M059J (cell line): ENCODE measurements at places on chromosomes 7 and 10. TPM values are rescaled to one million over a fixed set of nuclear protein-coding genes. Genes with fewer than 3 reads are reported as not detected.

The MBLAC1 gene
- 4.6 and 4.8 TPM in 2 replicates for total RNA-seq

The PALD1 gene
- 0.20 TPM in 1 of 2 replicates, not detected in the other for total RNA-seq

The SDHAF3 gene
- total RNA-seq = 13.1 and 24.5 TPM in 2 replicates

The FBXL13 gene
- 0.59 and 1.5 TPM in 2 replicates for total RNA-seq

The NODAL gene
- total RNA-seq = not detected in 2 replicates

- no peak for DNase-seq
Measured at GRCh38 chr10:83425306-83425705, 714.0 kb upstream of the GHITM start.

The UCMA gene
- total RNA-seq = not detected in 2 replicates

DNA sequence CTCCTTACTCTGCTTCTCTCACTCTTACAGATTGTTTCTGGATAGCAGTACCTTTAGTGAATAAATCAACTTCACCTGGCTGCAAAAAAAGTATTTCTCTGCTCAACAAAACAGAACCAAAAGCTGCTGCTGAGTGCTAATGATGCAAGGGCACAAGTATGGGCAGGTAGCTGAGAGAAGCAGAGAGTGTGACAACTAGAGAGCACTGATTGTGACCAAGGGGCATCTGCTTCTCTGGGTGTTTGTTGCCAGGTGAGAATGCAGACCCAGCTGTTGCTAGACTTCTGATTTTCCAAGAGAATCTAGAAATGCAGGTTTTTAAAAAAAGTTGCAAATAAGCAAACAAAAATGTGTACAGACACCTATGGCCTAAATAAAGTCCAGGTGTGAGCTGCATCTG is 25.3 kb upstream of the PPIF start:
- no peak for DNase-seq

The TEX47 gene
- not detected in 2 replicates for total RNA-seq

The SPDYE1 gene
- not detected in 2 replicates for total RNA-seq

- DNase-seq = no peak
Measured at GRCh38 chr10:123472606-123473005, 193.5 kb upstream of the GPR26 start.

- DNase-seq = no peak
Measured at GRCh38 chr7:16630654-16631053, 14.9 kb downstream of the ANKMY2 start.

The SPDYE6 gene
- total RNA-seq = not detected in 2 replicates

GRCh38 chr7:157278167-157278790 is 58.5 kb upstream of the DNAJB6 start:
- no peak for DNase-seq

DNA sequence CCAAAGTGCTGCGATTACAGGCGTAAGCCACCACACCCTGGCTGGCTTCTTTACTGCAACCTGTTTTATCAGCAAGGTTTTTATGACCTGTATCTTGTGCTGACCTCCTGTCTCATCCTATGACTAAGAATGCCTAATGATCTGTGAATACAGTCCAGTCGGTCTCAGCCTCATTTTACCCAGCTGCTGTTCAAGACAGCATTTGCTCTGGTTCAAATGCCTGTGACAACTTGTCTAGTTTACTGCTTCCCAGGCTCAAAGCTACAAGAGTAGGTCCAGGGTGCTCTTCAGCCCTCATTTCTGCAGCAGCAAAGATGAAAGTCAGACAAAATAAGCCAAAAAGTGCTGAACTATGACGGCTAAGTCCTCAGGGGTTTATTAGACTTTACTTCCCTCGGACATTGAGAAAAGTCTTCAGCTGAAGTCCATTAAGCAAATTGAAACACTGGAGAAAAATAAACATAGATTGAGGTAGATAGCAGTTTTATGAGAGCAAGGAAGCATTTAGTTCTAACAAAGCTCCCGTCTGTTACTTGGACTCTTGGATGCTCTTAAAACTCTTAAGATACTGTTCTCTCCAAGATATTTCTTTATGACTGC is 12.5 kb upstream of the LYZL1 start:
- peak; percentile 62 for DNase-seq

The ETV1 gene
- 9.0 and 11.9 TPM in 2 replicates for total RNA-seq

DNA sequence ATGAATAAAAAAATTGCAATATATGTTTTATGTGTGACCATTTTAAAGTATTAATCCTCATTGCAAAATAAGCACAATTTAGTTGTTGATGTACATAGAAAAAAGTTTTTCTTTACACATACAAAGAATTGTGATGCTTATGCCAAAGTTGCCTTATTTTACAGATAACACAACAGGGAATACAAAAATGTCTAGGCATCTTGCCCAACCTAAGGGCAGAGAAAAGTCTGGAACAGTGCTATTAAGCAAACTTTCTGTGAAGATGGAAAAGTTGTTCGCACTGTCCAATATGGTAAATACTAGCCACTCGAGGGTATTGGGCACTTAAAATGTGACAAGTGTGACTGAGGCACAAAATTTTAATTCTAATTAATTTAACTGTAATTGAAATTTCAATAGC is 190.2 kb upstream of the HGF start:
- DNase-seq = no peak

The TUBGCP2 gene
- 38.6 and 51.9 TPM in 2 replicates for total RNA-seq

The PRKCQ gene
- total RNA-seq = 0.10 TPM in 1 of 2 replicates, not detected in the other

GRCh38 chr10:75547391-75548298 is 116.2 kb downstream of the LRMDA start:
- DNase-seq = peak; percentile 96

DNA sequence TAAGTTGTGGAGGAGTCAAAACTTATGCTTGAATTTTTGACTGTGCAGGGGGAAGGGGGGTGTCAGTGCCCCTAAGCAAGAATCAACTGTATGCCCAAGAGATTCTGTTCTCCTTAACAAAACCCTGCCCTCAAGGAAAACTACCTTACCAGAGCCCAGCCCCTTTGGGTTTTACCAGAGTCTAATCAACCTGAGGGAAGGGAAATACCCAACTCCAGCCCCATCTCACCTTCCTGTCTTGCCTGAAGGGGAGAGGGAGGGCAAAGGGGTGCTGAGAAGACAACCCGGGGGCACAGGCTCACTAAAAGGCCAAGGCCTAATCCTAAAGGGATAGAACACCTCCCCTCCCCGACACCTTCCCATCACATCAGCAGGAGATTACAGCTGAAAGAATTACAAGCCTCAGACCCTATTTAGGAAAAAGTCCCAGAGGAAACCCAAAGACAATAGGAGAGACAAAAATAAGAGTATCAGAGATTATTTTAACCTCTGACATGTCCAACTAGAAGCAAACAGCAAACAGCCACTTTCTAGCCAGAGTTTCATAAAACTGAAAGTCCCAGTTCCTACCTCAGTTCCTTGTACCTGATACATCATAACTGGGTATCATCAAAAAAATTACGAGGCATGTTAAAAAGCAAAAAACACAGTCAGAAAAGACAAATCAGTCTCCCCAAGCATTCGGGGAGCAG is 26.8 kb upstream of the C7orf33 start:
- no peak for DNase-seq

The EVX1 gene
- not detected in 2 replicates for total RNA-seq

DNA sequence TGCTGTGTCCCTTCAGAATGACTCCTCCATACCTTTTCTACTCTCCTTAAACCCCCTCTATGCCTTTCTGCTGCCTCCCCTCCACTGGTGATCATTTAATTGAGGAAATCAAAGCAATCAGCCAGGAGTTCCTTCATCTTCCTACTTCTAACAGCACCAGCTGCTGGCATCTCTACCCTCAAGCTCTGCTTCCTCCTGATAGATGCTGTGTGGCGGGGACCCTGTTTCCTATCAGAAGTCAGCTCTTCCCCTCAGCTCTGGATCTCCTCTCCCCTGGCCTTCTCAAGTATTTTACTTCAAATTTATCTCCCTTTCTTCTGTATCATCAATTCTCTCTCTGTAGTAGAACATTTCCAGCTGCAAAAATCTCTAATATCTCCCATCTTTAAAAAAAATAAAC is 183.7 kb downstream of the ELMO1 start:
- no peak for DNase-seq

The GSTK1 gene
- 127 and 133 TPM in 2 replicates for total RNA-seq

DNA sequence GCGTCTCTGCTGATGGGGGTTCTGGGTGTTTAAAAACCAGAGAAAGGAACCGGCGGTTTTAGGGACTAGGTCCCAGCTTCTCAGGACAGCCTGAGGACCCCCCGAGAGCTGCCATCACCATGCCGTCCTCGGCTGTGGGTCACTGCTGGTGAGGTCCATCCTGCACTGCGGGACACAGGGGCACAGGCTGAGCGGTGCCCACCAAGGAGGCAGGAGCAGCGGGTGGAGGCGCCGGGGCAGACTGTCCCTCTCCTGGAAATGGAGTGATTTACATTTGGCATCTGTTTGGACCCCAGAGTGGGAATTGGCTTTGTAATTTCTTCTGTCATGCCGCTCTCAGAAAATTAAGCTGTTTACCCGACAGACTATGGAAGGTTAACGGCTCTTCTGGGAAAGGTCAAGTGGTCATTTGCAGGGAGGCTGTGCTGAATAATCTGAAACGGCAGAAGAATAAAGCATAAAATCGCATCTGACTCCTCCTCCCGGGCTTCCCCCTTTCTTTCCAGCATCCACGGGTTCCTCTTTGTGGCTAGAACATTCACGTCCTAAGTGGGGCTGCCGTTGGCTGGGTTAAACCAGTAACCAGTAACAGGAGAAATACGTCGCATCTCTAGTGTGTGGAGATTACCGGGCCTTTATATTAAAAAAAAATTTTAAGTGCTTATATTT is 31.7 kb downstream of the LHPP start:
- DNase-seq = no peak

DNA sequence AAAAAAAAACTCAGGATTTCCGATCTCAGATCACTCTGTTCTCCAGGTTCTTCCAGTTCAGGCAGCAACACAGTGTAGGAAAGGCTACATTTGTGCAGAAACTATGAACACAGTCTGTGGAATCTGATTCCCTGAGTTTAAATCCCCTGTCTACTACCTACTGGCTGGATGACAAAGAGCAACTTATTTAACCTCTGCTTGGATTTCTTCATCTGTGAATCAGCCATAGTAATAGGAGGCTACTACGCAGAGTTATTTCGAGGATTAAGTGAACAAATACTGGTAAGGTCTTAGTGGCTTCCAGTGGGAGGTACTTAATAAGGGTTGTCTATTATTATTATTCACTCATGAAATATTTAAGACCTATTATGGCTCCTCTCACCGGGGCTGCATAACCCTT is 44.3 kb upstream of the PDCD4 start:
- DNase-seq = no peak

DNA sequence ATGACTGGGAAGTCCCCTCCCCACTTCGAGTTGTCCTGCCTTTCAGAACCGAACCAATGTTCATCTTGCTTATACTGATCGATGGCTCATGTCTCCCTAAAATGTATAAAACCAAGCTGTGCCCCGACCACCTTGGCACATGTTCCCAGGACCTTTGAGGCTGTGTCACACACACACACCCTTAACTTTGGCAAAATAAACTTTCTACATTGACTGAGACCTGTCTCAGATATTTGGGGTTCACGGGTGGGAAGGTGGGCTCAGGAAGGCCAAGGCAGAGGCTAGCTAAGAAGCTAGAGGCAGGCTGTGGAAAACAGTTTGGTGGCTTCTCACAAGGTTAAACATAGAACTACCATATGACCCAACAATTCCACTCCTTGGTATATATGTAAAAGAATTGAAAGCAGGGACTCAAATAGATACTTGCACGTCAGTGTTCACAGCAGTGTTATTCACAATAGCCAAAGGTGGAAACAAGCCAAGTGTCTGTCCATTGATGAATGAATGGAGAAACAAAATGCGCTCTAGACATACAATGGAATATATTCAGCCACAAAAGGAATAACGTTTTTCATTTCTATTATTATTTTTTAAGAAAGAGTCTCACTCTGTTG is 15.4 kb downstream of the PRF1 start:
- no peak for DNase-seq

- peak; percentile 7 for DNase-seq
Measured at GRCh38 chr10:112812586-112812985, 137.5 kb upstream of the TCF7L2 start.

The PTPRN2 gene
- 2.2 and 2.3 TPM in 2 replicates for total RNA-seq

The TMEM213 gene
- total RNA-seq = not detected in 2 replicates

GRCh38 chr10:128869101-128869749 is 597.8 kb upstream of the MGMT start:
- DNase-seq = no peak
